ENCODE measurements at places on chromosomes 16 and 17.

DNA sequence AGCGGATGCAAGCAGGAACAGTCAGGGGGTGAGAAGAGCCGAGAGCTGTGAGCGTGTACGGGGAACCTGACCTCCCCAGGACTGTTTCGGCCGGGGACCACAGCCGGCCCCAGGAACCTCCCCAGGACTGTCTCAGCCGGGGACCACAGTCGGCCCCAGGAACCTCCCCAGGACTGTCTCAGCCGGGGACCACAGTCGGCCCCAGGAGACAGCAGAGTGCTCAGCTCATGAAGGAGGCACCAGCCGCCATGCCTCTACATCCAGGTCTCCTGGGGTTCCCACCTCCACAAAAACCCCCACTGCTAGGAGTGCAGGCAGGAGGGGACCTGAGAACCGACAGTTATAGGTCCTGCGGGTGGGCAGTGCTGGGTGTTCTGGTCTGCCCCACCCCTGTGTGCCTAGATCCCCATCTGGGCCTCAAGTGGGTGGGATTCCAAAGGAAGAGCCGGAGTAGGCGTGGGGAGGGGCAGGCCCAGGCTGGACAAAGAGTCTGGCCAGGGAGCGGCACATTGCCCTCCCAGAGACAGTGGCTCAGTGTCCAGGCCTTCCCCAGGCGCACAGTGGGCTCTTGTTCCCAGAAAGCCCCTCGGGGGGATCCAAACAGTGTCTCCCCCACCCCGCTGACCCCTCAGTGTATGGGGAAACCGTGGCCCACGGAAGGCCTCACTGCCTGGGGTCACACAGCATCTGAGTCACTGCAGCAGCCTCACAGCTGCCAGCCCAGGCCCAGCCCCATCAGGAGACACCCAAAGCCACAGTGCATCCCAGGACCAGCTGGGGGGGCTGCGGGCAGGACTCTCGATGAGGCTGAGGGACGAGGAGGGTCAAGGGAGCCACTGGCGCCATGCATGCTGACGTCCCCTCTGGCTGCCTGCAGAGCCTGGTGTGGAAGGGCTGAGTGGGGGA, 4.3 kb downstream of the RHBDF1 start:
- DNase-seq, result no peak

DNA sequence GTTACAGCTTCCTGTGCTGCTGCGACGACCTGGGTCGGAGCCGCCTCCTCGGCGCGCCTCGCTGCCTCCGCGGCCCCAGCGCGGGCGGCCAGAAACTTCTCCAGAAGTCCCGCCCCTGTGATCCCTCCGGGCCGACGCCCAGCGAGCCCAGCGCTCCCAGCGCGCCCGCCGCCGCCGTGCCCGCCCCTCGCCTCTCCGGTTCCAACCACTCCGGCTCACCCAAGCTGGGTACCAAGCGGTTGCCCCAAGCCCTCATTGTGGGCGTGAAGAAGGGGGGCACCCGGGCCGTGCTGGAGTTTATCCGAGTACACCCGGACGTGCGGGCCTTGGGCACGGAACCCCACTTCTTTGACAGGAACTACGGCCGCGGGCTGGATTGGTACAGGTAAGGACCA, 746 bp downstream of the HS3ST2 start:
- DNase-seq, result no peak

GRCh38 chr17:29149431-29150064, 30.6 kb downstream of the MYO18A start:
- no peak for DNase-seq

GRCh38 chr16:74271872-74272271, 24.7 kb upstream of the PSMD7 start:
- DNase-seq, result no peak

- no peak for DNase-seq
Measured at GRCh38 chr17:34447406-34447805, 84.4 kb upstream of the CCL1 start.

GRCh38 chr16:14063618-14064581, 7.2 kb upstream of the MRTFB start:
- no peak for DNase-seq

DNA sequence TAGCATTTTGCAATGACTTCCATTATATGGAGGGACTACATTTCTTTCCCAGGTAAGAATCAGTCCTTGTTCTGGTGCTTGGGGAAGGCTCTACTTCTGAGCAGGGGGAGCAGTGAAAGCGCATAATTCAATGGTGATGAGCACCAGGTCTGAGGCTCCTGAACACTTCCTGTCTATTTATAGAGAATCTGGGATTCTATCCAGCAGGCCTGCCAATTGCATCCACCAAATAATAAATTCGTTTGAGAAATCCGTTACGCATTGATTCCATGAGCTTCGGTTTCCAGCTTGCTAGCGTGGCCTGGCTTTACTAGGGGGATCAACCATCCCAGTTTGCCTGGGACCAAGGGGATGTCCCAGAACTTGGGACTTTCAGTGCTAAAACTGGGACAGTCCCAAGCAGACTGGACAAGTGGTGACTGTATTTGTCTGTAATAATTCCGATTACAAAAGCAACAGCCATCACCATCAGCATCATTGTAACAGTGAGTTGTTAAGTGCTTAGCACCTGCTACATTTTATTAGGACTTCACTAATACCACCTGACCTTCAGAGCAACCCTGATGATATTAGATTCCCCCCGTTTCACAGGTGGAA, 349.9 kb downstream of the MAF start:
- no peak for DNase-seq

Measured in cortex of kidney (tissue), 1 donor.